ENCODE measurements at places on chromosomes 3 and 15.

- no peak for DNase-seq
Measured at GRCh38 chr15:81418891-81419290, 44.9 kb upstream of the TMC3 start.

GRCh38 chr3:87057474-87057873 is 66.5 kb upstream of the VGLL3 start:
- no peak for DNase-seq

- peak; percentile 72 for DNase-seq
Measured at GRCh38 chr3:143596957-143597642, 251.2 kb downstream of the SLC9A9 start.

DNA sequence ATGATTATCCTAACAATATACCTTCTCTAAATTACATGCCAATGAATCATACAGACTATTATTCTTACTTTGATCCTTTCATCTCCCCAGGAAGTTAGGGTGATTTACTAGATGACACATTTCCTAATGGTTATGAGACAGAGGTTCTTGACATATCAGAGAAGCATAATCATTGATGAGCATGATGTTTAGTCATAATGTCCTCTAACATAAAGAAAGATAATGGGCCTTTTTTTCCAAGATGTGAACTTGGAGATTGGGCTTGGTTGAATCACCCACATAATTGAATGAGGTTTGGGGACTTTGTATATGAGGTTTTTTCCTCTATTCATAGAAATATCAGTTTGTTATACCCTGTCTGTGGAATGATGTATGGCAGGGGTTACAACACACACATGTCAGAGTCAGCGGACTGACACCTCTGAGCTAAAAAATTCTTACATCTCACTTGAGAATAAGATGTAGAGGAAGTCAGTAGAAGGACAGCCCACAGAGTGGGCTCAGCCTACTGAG is 69.7 kb upstream of the DCBLD2 start:
- DNase-seq: no peak

GRCh38 chr15:98799461-98800390 is 151.4 kb downstream of the IGF1R start:
- DNase-seq: peak; percentile 70

- DNase-seq: no peak
Measured at GRCh38 chr3:81989758-81990157, 228.3 kb upstream of the GBE1 start.

- DNase-seq: no peak
Measured at GRCh38 chr3:69914395-69914794, 85.1 kb upstream of the SAMMSON start.

DNA sequence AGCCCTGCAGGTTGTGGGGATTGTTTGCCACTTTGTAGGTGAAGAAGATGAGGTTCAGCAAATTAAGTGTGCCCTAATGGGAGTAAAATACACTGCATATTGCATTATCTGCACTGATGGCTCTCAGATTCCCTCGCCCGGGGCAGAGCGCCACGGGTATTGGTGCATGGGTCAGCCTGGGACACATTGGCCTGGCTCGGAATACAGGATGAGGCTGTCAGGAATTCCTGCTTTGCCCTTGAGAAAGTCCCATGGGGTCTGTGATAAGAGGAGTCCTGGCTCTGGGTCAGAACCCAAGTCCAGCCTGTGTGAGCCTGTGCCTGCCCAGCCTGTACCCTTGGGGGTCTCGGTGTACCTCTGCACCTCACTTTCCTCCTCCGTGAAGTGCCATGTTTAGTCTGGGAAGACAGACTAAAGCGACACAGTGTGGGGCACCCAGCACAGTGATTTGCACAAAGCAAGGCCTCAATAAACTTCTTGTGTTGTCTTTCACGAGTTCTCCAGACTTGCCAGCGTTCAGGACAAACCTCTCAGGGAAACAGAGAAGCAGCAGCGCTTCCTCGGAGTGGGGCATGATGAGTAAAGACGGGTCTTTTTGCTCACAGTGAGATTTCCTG is 107.6 kb downstream of the LRRK1 start:
- peak; percentile 36 for DNase-seq

- DNase-seq: no peak
Measured at GRCh38 chr15:59245559-59245958, 38.9 kb downstream of the LDHAL6B start.

DNA sequence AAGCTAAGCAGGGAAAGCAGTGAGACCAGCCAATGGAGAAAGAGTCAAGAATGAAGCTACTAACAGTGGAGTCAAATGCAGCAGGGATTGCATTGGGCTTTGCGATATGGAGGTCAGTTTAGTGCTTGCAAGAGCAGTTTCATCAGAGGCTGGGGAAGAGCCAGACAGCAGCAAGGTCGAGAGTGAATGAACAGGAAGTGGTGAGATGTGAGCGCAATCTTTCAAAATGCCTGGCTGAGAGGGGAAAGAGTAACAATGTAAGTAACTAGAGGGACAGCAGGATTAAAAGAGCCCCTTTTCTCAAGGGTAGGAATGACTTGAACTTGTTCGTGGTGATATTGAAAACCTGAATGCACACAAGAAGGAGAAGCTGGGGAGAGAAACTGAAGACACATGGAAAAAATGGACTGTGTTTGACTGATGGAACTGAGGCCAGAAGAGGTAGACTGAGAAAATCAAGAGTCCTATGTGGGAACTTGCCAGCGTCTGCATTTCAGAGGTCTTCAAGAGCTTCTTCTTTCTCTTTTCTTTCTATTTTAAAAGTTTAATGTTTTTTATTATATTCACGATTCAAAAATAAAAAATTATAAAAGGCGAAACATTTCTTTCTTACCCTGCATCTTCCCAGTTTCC is 30.6 kb upstream of the GPR160 start:
- DNase-seq: no peak

- peak; percentile 60 for DNase-seq
Measured at GRCh38 chr15:99211926-99212325, 37.5 kb downstream of the TTC23 start.

GRCh38 chr3:184180165-184180564 is 5.5 kb downstream of the AP2M1 start:
- DNase-seq: no peak

Measured in islet precursor cell (in vitro differentiated cells).